Spinal cord (tissue), 10 donors: ENCODE measurements at places on chromosomes 3 and 15.

- DNase-seq, result no peak
These were observed 66.7 kb downstream of the FBXL22 start for GRCh38 chr15:63663906-63664305.

- DNase-seq, result peak; percentile 81
These were observed 293.0 kb upstream of the ATP11B start for GRCh38 chr3:182500289-182500688.

GRCh38 chr3:157335233-157336076, 101.2 kb upstream of the PTX3 start:
- peak; percentile 31 for DNase-seq

DNA sequence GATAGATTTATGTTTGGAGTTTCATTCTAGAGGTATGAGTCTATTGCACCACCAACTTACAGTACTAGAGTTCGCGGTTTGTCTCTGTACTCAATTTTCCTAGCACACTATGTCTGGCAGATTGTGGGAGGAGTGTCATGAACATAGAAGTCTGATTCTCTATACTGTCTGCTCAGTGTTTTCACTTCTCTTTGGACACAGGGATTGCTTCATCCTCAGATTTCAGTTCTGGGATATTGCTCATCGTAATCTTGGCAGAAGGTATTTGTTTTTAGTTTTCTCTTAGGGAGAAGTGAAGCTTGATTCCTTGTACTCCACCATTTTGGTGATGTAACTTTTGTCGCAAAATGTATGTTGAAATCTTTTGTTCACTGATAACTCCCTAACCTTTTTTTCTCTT, 27.8 kb upstream of the AZI2 start:
- DNase-seq, result no peak

DNA sequence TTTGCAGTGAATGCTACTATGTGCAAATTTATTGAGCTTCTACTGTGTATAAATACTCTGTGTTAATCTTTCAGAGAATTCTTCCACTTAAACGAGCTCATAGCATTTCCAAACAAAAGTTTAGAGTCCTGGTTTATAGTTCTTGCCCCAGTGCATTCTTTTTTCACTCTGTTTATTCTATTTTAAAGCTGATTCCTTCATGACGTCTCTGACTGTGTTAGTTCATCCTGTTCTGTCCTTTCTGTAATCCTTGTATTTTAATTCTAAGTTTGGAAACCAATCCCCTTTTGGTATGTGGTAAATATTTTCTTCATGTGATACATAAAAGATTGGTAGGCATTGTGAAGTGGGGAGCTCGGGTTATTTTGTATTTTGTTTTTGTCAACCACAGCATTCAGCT, 18.7 kb downstream of the P2RY14 start:
- no peak for DNase-seq

GRCh38 chr3:5115506-5116162, 6.5 kb upstream of the ARL8B start:
- DNase-seq, result no peak

DNA sequence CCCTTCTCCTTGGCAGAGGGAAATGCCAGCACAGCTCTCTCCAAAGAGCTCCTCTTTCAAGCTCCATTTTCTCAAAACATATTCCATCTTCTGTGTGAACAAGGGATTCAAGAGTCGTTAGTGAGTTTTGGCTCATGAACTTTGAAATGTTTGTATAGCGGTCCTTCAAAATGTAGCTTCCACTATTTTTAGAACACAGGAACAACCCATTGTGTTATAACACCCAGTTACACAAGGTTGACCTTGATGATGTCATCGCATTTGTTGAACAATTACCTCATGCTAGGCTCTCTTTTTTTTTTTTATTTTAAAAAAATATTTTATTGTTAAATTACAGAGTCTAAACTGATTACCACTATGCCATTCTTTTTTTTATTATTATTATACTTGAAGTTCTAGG, 251.7 kb downstream of the THSD4 start:
- no peak for DNase-seq

DNA sequence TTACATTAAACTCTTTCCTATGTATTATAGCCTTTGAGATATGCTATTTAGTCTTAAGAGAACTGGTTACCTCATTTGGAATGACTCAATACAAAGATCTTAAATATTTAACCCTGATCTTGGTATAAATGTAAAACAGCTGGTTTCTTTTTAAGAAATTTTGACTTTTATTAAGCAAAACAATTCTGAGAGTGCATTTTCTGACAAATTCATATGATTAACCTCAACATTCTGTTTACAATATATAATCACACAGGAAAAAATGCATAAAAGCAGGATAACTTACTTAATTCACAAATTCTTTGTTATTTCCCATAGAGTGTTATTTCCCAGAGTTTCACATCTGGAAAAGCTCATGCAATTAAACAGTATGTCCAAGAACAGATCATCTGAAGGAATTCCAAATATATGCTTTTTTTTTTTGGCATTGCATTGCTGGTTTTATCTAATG, 400.4 kb upstream of the THBS1 start:
- no peak for DNase-seq

DNA sequence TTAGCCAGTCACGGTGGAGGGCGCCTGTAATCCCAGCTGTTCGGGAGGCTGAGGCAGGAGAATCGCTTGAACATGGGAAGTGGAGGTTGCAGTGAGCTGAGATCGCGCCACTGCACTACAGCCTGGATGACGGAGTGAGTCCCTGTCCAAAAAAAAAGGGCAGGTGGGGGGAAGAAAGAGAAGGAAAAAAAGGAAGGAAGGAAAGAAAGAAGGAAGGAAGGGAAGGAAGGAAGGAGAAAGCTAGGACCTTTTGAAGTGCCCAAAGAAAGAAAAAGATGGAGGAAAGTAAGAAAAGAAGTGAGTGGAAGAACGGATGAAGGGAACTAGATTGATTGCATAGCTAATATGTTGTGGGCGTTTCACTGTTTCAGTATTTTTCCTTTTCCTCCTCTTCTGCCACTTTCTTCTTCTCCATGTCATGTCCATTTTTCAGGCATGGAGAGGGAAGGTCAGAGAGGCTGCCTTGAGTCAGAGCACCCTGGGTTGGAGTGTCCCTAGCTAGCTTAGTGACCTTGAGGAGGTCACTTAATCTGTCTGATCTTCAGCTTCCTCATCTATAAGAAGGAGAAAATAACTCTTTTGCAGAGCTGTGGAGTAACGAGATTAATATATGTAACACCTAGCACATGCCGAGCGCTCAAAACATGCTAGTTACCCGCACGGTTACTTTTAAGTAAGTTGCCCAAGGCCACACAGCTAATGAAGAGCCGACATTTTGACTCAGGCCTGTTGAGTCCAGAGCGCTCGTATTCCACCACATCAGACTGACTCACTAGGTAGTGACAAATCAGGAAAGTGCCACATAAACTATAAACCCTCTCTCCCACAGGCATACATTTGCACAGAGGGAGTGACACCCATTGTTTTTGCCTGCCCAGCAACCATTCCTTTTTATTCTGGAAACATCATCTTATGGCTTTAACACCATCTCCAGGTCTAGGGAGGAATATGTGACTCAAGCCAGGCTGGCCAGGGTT, 42.2 kb downstream of the BHLHE40 start:
- no peak for DNase-seq

DNA sequence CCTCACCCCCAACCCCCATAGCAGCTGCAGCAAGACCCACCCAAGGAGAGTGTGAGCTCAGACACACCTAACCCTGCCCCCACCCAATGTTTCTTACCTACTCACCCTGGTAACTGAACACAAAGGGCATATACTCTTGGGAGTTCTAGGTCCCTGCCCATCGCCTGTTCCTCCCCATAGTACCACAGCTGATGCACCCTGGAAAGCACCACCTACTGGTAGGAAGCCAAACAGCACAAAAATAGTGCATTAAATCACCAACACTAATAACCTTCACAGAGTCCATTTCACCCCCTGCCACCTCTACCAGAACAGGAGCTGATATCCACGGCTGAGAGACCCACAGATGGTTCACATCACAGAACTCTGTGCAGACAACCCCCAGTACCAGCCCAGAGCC, 245.2 kb downstream of the EFHB start:
- DNase-seq, result no peak
